ENCODE measurements at places on chromosomes 12 and 14. TPM values are rescaled to one million over a fixed set of nuclear protein-coding genes. Genes with fewer than 3 reads are reported as not detected.
A peak's percentile ranks its signal among the peaks of the same experiment; 100 is the strongest.

DNA sequence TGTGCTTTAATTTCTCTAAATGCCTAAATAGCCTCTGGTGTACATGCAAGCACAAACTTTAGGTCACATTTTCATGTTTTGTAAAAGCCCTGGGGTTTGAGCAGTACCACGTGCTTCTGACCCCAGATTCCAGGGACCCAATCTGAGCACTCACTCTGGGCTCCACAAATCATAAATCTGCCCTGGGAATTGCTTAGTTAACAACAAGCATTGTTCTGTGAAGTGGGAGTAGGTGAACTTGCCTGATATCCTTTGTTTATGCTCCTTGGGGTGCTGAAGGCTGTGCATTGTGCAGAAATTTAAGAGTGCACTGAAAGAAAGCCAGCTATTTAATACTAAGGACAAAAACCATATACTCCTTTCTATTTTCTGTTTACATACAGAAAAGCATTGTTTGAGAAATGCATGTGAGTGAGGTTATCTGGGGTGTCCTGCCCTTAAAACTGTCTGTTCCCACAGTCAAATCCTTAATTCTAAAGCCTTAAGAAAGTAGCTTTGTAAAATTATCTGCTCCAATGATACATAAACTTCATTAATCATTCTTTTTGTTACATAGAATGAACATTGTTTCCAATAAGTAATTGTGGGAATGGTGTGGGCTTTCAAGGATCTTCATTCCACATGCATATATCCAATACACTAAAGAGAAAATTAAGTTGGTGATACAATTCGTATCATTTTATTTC, 258.6 kb upstream of the NPAS3 start:
- H3K4me3 ChIP-seq, result no peak overlapping the region
- 0 out of 2 replicates have a peak, but pooled peaks cover 2% of the 10 kb centered on the region for H3K36me3 ChIP-seq
- no peak overlapping the region for H3K27ac ChIP-seq
- DNase-seq, result no peak
- no peaks in the 10 kb centered on the region for H3K27me3 ChIP-seq

DNA sequence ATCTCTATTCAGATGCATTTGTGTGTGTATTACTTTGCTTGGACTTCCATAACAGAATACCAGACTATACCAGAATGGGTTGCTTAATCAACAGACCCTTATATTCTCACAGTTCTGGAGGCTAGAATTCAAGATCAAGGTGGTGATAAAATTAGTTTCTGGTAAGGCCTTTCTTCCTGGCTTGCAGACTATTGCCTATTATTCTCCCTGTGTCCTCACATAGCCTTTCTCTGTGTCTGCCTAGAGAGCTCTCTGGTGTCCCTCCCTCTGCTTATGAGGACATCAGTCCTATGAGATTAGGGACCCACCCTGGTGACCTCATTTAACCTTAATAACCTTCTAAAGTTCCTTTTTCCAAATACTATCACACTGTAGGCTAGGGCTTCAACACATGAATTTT, 106.0 kb downstream of the FAR2 start:
- no peaks in the 10 kb centered on the region for H3K27me3 ChIP-seq
- H3K27ac ChIP-seq, result peak overlapping the region; percentile 88
- H3K4me3 ChIP-seq, result no peak overlapping the region
- H3K36me3 ChIP-seq, result no peaks in the 10 kb centered on the region

LRTM2 gene
- total RNA-seq, result not detected

DNA sequence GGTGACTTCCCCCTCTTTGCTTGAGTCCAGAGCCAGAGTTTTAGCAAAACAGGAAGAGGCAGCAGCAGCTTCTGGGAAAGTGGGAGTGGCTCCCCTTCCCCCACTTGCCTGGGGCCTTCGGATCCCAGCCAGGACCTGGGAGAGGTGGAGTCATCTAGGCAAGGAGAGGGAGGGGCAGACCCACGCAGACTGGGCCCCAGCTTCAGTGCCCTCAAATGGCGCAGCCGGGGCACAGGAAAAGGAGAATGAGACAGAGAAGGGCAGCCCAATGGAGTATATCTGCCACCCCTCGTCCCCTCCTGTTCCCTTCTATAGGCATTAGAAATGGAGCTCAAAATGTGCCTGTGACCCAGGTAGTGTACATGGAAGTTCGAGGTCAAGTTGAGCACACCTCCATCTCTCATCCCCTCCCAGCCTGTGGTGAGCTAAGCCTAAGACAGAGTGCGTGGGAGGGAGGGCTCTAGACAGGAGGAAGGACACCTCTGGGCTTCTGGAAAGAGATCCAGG, 9.3 kb upstream of the HDAC7 start:
- peaks cover 47% of the 10 kb centered on the region for H3K4me1 ChIP-seq
- peak overlapping the region; percentile 69 for H3K27ac ChIP-seq
- DNase-seq, result peak; percentile 90
- H3K36me3 ChIP-seq, result no peaks in the 10 kb centered on the region
- no peaks in the 10 kb centered on the region for H3K27me3 ChIP-seq
- H3K4me3 ChIP-seq, result peak overlapping the region; percentile 42

USP44 gene
- total RNA-seq, result 0.04 TPM

GRCh38 chr12:2382370-2383155, 329.8 kb downstream of the CACNA1C start:
- DNase-seq, result no peak
- no peak overlapping the region for H3K4me3 ChIP-seq
- H3K4me1 ChIP-seq, result no peaks in the 10 kb centered on the region
- H3K27me3 ChIP-seq, result peaks cover 24% of the 10 kb centered on the region
- H3K27ac ChIP-seq, result no peak overlapping the region

TRPV4 gene
- 2.9 TPM for total RNA-seq

RD3L gene
- total RNA-seq, result not detected
